Stimulated activated CD8-positive, alpha-beta memory T cell treated with anti-CD3 and anti-CD28 coated beads, Interleukin-2, amount 100 ng/mL, for 1 hour (primary cell): ENCODE measurements at places on chromosomes 4 and X.

GRCh38 chrX:151609222-151609621, 45.7 kb downstream of the PASD1 start:
- DNase-seq, result no peak

- DNase-seq, result no peak
These were observed 8.3 kb downstream of the INTS6L start for GRCh38 chrX:135528756-135529155.

DNA sequence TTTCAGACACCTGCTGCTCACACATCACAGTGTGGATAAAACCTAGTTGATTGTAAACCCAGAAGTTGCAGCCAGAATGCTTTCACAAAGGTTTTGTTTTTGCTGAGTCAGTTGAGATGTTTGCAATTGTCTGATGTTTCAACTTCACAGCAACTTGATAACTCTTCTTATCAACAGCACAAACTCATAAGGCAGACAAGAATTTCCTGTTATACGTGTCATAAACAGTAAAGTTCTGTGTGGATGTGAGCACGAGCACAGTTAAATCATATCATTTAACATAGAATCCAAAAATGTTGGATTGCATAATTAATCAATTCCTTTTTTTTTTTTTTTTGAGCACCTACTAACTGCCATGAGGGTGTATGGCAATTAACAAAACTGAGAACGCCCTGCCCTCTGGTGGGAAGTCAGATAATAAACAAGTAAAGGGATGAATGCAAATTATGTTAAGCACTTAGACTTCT, 512.2 kb downstream of the PDHA2 start:
- no peak for DNase-seq

GRCh38 chr4:10082047-10082446, 34.6 kb downstream of the WDR1 start:
- no peak for DNase-seq

- DNase-seq, result no peak
These were observed 287.8 kb upstream of the GK2 start for GRCh38 chr4:79695848-79696247.

DNA sequence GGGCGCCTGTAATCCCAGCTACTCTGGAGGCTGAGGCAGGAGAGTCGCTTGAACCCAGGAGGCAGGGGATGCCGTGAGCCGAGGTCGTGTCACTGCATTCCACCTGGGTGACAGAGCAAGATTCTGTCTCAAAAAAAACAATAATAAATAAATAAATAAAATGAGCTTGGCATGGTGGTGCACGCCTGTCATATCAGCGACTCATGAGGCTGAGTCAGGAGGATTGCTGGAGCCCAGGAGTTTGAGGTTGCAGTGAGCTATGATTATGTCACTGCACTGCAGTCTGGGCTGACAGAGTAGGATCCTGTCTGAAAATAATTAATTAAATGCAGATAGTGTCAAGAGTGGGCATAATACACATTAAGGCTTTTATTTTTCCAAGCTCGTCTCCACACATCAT, 77.5 kb downstream of the DHRSX start:
- no peak for DNase-seq
